Ureter (tissue), 1 donor: ENCODE measurements at places on chromosomes 7 and 10.

GRCh38 chr7:25626451-25627131, 398.3 kb upstream of the NPVF start:
- no peak for DNase-seq

- peak; percentile 39 for DNase-seq
These were observed 29.0 kb upstream of the KNDC1 start for GRCh38 chr10:133131053-133131452.

- no peak for DNase-seq
These were observed 40.5 kb downstream of the C1QL3 start for GRCh38 chr10:16481052-16481728.

- no peak for DNase-seq
These were observed 47.6 kb upstream of the NANOS1 start for GRCh38 chr10:118981946-118982345.

- DNase-seq = no peak
These were observed 13.2 kb upstream of the MALSU1 start for GRCh38 chr7:23285657-23286646.

GRCh38 chr7:45451342-45452035, 122.7 kb upstream of the ADCY1 start:
- DNase-seq = no peak

- no peak for DNase-seq
These were observed 136.3 kb downstream of the CCDC71L start for GRCh38 chr7:106524690-106525059.

DNA sequence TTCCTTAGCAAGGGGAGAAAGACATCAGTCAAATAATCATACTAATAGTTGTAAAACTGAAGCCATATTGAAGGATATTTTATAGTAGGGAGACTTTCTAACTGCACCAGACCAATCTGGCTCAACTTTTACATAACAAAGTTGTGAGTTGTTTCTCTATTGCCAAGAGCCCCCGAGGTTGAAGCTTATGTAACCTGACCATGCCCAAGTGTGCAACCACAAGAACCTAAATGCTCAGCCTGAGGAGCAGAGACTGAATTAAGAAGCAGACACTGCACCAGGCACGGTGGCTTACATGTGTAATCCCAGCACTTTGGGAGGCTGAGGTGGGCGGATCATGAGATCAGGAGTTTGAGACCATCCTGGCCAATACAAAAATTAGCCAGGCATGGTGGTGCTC, 77.3 kb upstream of the ARMC3 start:
- DNase-seq = no peak

DNA sequence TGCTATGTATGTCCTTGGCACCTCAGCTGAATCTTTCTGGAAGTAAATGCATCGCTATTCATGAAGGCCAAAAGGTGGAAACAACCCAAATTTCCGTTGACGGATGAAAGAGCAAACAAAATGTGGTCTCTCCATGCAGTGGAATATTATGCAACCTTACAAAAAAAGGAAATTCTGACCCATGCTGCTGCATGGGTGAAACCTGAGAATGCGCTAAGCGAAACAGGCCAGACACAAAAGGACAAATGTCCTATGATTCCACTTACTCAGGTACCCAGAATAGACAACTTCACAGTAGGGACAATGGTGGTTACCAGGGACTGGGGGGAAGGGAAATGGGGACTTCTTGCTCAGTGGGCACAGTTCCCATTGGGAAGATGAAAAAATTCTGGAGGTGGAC, 158.8 kb downstream of the CAMK1D start:
- DNase-seq = no peak

DNA sequence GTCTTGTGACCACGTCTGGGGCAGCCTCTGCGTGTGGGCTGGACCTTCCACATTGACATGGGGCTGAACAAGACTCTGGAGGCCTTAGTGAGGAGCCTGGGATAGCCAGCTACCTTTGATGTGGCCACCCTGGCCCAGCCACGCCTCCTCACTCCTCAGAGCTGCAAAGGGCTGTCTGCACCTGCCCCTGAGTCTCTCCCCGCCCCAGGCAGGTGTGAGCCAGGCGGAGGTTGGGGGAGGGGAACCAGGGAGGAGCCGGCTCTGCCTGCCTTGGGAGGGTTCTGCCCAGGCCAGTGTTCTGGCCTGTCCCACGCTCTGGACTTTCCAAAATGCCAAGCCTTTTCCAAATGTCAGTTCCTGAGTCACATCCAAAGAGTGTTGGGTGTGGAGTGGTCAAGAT, 72.2 kb downstream of the GTF2IRD1 start:
- peak; percentile 82 for DNase-seq
